ENCODE measurements at places on chromosomes 1 and 21.

- DNase-seq, result no peak
Measured at GRCh38 chr1:86913399-86913895, 479 bp downstream of the SELENOF start.

DNA sequence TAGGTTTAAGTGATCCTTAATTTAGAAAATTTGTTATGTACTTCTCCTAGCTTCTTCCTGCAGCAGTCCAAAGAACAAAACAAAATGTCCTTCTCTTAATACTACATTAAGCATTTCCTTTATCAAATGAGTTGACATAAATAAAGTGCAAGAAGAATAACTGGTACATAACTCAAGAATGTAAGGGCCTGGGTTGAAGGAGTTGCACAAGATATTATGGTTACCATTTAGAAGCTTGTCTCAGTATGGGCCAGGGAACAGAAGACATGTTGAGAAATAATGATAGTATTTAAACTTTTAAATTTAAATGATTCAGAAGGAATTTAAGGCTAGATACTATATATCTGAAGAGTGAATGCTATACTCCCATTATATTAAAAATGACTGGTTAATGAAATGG lies 23.5 kb downstream of the SUCO start:
- no peak for DNase-seq

DNA sequence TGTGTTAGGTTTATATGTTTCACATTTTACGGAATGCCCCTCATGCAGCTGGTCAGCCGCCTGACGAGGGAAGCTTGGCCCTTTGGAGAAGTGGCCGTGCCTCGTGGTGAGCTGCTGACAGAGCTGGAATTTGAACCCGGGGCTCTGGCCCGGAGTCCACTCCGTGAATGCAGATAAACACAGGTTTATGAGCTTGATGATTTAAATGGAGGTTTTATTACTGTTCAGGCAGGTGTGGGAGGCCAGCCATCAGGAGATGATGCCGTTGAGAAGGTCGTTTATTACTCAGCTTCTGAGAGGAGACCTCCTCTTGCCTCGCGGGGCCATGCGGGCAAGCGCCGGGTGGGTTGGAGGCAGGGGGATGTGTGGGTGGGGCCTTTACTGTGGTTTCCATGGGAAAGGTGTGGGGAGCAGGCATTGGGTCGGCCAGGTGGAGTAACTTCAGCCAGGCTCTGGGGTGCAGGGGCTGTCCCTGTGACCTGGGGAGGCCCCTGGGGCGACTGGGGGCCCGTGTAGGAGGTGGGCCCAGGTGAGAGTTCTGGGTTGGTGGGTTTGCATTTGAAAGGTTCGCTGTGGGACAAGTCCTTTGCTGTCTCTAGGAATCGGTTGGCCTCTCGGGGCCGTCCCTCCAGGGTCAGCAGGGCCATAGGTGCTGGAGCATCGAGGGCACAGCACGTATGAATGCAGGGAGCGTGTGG lies 22.0 kb downstream of the PRKCZ start:
- DNase-seq, result no peak

GRCh38 chr1:157932069-157932468 lies 61.4 kb upstream of the KIRREL1 start:
- DNase-seq, result no peak

GRCh38 chr1:172351346-172351745 lies 69.1 kb upstream of the C1orf105 start:
- DNase-seq, result no peak

DNA sequence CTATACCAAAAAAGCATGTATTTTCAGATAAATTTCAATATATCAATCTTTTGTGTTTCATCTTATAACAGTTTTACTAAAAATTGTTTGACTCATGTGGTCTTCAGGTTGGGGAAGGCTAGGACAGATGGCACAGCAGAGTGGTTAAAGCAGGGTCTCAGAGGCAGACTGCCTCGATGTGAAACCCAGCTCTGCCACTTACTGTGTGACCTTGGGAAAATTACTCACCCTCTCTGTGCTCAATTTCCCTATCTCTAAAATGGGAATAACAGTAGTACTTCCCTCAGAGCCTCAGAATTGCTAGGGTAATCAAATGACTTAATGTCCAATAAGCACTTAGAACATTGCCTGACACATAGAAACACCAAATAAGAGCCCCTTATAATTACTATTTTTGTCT lies 262.1 kb upstream of the FMN2 start:
- no peak for DNase-seq

- DNase-seq, result no peak
Measured at GRCh38 chr1:110916669-110917306, 43.8 kb downstream of the CD53 start.

- no peak for DNase-seq
Measured at GRCh38 chr1:36222481-36223380, 1.5 kb upstream of the THRAP3 start.

DNA sequence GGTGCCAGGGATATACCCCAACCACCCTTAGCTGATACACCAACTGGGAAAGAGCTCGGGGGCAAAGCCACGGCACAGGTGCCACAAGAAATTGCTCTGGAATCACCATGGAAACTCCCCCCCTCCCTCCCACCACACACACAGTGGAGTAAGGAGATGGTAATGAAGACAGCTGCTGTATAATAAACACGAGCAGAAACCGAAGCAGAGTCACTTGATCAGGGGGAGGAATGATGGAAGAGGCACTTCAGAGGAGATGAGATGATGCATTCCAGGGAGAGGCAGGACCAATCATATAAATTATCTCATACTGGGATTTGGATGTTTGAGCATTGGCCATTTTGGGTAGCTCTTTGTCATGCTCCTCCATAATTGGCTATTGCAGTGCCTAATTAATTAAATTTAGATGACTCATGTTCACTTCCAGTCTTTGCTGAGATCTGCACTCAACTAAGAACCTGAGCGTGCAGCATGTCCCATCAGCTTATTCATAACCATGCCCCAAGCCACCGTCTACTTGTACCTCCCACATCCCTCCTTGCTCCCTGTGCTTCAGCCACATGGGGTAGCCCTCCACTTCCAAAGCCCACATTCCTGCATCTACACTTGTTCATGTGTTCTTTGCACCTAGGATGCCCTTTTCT lies 189.5 kb downstream of the ZSCAN20 start:
- no peak for DNase-seq

DNA sequence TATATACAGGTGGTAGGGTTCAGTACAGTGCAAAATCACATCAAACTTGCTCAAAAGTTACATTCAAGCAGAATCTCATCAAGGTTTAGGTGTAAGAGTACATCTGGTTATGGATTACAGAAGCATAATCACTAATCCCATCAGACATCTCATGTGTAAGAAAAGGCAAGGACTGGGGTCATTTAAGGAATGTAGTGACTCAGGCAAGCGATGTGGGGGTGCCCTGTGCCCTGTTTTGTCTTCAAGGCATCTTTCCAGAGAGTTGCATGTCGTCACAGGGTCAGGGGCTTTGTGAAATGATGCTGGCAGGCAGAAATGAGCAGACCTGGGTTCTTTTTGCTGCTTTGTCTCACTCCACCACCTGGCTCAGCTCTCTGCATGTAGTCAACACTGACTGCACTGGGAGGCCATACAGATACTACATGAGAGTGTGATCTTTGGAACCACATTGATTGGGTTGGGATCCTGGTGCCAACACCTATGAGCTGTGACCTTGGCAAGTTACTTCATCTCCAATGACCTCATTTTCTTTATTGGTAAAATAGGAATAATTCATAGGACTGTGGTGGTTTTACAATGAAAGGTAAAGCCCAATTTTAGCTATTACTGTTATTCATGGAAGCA lies 8.2 kb upstream of the HHIPL2 start:
- DNase-seq, result no peak

DNA sequence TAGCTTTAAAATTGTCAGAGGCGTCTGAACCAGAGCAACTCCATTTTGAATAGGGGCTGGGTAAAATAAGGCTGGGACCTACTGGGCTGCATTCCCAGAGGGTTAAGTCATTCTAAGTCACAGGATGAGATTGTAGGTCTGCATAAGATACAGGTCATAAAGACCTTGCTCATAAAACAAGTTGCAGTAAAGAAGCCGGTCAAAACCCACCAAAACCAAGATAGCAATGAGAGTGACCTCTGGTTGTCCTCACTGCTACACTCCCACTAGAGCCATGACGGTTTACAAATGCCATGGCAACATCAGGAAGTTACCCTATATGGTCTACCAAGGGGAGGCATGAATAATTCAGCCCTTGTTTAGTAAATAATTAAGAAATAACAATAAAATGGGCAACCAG lies 143.6 kb downstream of the GABPA start:
- no peak for DNase-seq

DNA sequence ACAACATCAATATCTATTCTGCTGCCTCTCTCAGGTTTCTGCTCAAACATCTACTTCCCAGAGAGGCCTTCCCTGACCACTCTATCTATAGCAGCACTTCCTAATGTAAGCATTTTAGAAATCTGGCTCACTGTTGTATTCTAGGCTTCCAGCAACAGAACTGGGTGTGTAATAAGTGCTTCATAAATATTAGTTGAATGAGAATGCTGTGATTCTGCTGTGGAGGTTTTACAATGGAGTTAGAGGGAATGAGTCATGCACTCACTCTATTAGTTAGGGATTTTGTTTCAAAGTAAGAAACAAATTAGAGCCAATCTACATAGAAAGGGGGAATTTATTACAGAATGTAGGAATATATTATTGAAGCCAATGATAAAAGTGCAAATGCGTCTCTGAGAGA lies 38.6 kb upstream of the SLC35F3 start:
- no peak for DNase-seq

DNA sequence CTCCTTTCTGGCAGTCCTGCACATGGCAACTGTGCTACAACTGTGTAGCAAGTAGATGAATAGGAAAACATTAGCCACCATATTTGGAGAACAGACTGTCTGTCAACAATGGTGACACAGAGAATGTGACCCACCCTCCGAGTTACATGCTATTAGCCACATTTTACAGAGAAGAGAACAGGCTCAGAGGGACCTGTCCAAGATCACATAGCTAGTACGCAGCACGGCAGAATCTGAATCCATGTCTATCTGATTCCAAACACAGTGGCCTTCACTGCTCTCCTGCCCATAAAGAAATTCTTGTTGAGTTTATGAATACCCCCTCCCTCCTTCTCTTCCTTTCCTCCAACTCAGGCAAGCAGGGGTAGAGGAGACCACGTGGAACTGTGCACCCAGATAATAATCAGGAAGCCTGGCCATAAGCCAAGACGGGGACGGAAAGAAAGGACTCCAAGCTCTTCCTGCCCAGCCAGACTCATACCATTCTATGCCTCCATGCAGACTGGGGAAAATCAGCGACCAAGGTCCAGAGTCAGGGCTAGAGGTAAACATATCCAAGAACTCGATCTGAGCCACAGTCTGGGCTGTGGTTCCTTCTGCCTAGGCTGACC lies 78.8 kb downstream of the TRABD2B start:
- no peak for DNase-seq

DNA sequence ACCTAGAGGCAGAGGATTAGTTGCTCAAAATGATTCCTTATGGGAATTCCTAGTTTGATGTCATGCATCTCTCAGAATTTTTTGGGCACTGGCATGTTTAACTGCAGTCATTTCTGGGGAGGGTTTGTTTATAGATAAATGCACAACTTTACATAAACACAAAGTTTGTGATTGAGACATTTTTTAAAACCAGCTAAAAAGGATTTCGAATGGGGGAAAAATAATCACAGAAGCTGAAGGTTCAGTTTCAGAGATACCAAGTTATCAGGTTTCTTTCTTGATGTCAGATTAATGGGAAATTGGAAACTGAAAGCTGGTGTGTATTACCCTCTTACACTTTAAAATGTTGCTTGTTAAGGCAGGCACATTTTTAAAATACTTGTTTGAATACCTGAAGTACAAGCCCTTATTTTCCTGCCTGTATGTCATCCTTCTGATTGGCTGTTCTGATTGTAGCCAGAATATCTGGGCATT lies 72.1 kb downstream of the DISP1 start:
- no peak for DNase-seq
